Fibroblast of skin of left biceps (primary cell): ENCODE measurements at places on chromosomes 2 and 18.

GRCh38 chr2:18722101-18722500 lies 132.7 kb upstream of the NT5C1B start:
- DNase-seq, result no peak

- DNase-seq, result peak; percentile 40
These were observed 109.2 kb downstream of the TMEM18 start for GRCh38 chr2:567865-568638.

- no peak for DNase-seq
These were observed 21.0 kb downstream of the SNORC start for GRCh38 chr2:232890896-232891601.

GRCh38 chr2:105977212-105977611 lies 216.9 kb downstream of the UXS1 start:
- DNase-seq, result peak; percentile 35

DNA sequence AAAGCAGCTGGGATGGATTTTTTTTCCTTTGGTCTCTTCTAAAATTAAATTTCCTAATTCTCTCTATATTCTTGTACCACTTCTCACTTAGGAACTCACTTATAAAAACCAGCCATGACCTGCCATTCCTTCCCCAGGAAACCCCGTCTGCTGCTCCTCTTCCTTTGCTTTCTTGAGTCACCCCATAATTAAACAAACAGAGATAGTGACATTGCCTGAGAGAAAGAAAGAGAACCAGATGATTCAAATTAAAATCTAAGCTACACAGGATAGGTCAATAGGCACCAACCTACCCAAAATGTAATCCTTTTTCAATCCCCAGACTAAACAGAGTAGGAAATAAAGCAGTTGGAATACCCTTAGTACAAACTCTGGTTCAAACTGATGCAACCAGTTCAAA lies 9.7 kb downstream of the STK39 start:
- no peak for DNase-seq

DNA sequence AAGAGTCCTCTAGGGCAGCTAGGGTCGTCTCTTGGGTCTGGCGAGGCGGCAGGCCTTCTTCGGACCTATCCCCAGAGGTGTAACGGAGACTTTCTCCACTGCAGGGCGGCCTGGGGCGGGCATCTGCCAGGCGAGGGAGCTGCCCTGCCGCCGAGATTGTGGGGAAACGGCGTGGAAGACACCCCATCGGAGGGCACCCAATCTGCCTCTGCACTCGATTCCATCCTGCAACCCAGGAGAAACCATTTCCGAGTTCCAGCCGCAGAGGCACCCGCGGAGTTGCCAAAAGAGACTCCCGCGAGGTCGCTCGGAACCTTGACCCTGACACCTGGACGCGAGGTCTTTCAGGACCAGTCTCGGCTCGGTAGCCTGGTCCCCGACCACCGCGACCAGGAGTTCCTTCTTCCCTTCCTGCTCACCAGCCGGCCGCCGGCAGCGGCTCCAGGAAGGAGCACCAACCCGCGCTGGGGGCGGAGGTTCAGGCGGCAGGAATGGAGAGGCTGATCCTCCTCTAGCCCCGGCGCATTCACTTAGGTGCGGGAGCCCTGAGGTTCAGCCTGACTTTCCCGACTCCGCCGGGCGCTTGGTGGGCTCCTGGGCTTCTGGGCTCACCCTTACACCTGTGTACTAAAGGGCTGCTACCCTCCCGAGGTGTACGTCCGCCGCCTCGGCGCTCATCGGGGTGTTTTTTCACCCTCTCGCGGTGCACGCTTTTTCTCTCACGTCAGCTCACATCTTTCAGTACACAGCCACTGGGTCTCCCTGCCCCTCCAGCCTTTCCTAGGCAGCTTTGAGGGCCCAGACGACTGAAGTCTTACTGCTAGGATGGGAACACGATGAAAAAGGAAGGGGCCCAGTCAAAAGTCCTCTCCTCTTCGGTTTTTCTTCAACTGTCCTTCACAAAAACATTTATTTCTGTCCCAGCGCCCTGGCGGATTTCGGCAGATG lies 8.1 kb downstream of the SIX2 start:
- DNase-seq, result no peak

GRCh38 chr2:36976065-36976464 lies 9.7 kb upstream of the STRN start:
- no peak for DNase-seq

DNA sequence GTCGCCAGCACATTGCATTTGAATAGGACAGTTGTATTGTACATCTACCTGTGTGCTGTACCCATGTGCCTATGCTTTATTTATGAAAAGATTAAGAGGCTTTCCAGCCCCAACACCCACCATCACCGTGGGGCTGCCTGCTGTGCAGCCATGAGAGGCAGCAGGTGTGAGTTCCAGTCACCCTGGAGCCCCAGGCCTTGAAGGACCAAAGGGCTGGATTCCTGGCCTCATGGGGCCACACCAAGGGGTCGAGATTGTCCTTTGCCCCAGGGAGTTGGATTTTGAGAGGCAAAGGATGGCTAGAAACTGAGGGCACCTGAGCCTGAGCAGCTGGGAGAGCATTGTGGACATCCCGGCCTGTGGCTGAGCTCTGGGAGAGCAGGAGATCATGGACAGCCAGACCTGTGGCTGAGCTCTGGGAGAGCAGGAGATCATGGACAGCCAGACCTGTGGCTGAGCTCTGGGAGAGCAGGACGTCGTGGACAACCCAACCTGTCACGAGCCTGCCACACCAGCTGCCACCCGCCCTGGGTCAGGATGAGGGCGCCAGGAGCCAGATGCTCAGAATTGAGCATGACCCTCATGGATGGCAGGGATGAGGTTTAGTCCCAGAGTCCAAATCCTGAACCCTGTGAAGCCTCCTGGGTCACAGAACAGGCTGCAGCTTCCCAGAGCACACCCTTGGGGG lies 182.5 kb upstream of the RAB6C start:
- no peak for DNase-seq

- DNase-seq, result peak; percentile 8
These were observed 36.0 kb downstream of the SULT1C2 start for GRCh38 chr2:108324531-108325255.
